Hepatocyte (in vitro differentiated cells): ENCODE measurements at places on chromosomes 5 and 9. TPM values are rescaled to one million over a fixed set of nuclear protein-coding genes. Genes with fewer than 3 reads are reported as not detected.

- DNase-seq = no peak
These were observed 3.3 kb downstream of the FGFR4 start for GRCh38 chr5:177089825-177090641.

DNA sequence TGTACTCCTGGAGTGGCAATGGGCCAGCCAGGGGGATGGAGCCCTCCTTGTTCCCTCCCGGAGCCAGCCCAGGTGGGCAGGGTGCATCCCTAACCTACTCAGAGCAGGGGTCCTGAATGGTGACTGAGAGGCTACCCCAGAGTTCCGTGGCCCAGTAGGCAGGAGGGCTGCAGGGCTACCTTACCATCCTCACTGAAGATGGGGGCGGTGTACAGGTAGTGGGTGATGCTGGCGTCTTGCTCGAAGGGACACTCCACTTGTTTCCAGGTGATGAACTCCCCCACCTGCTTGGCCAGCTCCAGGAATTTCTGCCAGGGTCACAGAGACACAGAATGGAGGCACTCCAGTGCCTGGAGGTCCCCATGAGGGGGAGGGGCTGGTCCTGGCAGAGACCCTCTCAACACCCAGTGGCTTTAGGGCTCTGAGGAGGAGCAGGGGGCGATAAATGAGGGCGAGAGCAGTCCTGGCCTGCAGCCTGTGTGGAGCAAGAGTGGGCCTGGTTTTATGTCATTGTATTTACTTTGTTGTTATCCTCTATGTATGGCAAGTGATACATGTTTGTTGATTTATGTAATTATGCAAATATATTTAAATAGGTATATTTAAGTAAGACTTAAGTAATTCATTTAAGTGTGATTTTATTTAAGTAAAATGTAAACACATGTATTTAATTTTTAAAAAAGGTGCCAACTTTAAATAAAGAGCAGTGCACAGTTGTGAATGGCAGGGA is 39.9 kb upstream of the RNF130 start:
- no peak for DNase-seq

DNA sequence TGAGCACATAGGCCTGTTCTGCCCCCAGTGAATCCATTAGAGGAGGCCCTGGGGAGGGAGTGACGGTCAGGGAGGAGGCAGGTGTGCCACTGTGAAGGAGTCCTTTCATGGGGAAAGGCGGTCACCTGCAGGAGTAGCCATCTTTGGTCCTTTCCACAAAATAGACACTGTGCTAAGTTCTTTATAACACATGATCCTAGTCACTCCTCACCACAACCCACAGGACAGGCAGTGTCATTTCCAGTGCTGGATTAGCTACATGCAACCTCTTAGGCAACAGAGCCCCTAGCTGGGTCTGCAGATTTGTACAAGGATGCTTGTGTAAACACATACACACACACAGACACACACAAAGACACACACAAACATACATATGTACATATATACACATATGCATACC is 18.3 kb downstream of the DOCK2 start:
- DNase-seq = no peak

- no peak for DNase-seq
These were observed 49.7 kb downstream of the PLPP1 start for GRCh38 chr5:55485073-55485472.

GRCh38 chr9:84937180-84937579 is 267.7 kb downstream of the NTRK2 start:
- DNase-seq = no peak

- DNase-seq = peak; percentile 47
These were observed 25.2 kb upstream of the PLAC8L1 start for GRCh38 chr5:146130440-146131045.

GRCh38 chr5:56637321-56637920 is 177.9 kb upstream of the MAP3K1 start:
- peak; percentile 41 for DNase-seq

Gene OCLN
- total RNA-seq = 119 and 140 TPM in 2 replicates

Gene DMRT1
- 0.24 TPM in 1 of 2 replicates, not detected in the other for total RNA-seq

Gene ANKRD20A1
- total RNA-seq = 0.27 and 0.48 TPM in 2 replicates
